ENCODE measurements at places on chromosomes 7 and 10.

- peak; percentile 73 for DNase-seq
These were observed 1139.4 kb downstream of the XPNPEP1 start for GRCh38 chr10:108783897-108784296.

GRCh38 chr7:105806592-105807447, 69.6 kb downstream of the ATXN7L1 start:
- DNase-seq: peak; percentile 69

GRCh38 chr10:129415215-129416140, 51.6 kb upstream of the MGMT start:
- no peak for DNase-seq

DNA sequence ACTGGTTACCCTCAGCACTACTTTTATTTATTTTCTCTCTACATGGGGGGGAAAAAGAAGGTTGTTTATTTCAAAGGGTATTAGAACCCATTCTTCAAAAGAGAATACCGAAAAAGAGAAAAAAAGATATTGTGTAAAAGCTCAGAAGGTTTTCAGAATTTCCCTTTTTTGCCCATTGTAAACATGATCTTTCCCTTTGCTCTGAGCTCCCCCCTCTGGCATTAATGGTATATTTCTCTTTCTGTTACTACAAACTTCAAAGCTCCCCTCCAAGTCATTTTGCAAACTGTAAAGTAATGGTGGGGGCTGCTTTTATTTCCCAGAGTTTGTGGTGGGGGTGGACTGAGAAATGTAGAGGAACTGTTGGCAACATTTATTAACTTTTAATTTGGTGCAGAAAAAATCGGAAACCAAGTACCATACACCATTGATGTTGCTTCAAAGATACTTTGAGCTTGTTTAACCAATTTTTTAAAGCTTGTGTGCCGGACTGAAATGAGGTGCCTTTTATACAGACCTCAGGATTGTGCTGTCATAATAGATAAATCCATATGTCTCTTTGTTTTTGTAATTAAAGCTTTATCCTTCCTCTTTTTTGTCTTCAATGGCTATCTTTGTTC, 181.5 kb downstream of the EXOC4 start:
- no peak for DNase-seq

DNA sequence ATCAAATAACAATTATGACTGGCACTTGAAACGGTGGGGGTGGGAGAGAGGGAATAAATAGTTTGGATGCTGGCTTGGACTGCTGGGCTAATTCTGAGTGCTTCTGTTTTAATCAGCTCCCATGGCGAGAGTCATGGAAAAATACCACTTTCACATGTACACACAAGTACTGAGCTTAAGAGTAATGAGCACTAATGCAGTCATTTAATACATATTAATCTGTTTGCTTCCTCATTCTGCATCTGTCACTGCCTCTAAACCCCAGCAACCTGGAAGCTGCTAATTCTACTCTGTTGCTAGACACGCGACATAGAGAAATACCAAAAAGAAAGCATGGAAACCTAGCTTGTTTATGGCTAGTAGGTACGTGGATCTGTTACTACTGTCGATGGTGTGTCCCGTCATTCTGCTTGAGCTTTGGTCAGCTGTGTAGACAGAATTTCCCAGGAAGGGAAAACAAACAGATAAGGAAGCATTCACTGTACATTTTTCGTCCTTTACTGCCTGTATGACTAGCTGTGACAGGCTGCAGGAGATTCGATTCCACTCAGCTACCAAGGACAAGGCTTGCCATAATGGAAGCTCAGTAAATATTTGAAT, 238.8 kb downstream of the BAMBI start:
- DNase-seq: no peak

DNA sequence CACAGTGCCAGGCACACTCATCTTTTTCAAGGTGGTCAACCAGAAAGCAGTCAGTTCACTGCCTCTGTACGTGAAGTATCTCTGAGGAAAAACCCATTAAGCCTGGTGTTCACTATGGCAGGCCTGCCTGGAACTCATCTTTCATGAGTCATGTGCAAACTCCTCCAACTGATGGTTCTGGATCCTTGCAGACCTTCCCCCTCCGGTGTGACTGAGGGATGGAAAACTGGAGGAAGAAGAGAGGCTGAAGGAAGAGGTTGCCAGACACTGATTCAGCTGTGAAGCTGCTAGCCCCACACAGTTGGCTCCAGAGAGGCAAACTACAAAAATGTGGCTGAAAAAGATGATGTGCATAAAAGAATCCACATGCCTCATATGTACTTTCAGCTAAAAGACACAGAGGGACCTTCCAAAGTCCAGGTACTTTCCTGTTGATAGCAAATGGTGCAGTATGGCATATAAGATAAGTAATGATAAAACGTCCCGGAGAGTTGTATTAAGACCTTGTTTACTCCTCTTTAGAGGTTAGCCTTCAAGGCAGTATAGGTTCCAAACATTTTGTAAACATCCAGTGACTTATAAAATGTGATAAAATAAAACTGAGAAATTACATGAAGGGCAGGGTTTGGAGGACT, 2.7 kb downstream of the CYP3A5 start:
- no peak for DNase-seq

DNA sequence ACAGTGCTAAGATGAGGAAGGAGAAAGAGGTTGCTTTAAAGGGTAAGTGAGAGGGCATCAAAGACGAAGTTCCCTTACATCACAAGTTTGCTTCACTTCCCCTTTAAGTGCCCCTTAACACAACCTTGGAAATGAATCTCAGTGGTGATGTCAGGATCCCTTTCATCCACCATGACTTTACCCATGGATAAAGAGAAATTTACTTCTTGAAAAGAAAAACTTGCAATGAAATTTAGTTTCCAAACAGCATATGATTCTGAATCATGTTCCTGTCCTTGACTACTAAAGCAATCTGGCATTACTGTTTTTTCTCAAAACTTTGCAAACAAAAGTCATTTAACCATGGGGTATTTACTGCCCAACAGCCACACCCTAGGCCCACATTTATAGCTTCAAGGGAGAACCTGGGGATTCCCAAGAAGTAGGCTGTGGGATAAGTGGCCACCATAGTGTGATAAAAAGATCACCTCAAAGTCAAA, 135.9 kb downstream of the ITGB8 start:
- no peak for DNase-seq

GRCh38 chr7:120060875-120061274, 212.1 kb upstream of the KCND2 start:
- no peak for DNase-seq
